Panc1 (cell line): ENCODE measurements at places on chromosomes 4 and X. TPM values are rescaled to one million over a fixed set of nuclear protein-coding genes. Genes with fewer than 3 reads are reported as not detected.

DMRTC1 gene
- total RNA-seq = 0.31 TPM

NSUN7 gene
- total RNA-seq = 1.1 TPM

PAK3 gene
- total RNA-seq = 0.15 TPM

NFKB1 gene
- total RNA-seq = 29.0 TPM

XAGE1B gene
- not detected for total RNA-seq

NAT8L gene
- total RNA-seq = 16.6 TPM

ARHGEF38 gene
- not detected for total RNA-seq

CTAG1B gene
- total RNA-seq = not detected

SH3RF1 gene
- 11.5 TPM for total RNA-seq

AREG gene
- 0.54 TPM for total RNA-seq

GABRA4 gene
- not detected for total RNA-seq
